HS-5 (cell line): ENCODE measurements at places on chromosomes 7 and 10.

- no peak for DNase-seq
Measured at GRCh38 chr7:14842523-14842922, 60.0 kb downstream of the DGKB start.

DNA sequence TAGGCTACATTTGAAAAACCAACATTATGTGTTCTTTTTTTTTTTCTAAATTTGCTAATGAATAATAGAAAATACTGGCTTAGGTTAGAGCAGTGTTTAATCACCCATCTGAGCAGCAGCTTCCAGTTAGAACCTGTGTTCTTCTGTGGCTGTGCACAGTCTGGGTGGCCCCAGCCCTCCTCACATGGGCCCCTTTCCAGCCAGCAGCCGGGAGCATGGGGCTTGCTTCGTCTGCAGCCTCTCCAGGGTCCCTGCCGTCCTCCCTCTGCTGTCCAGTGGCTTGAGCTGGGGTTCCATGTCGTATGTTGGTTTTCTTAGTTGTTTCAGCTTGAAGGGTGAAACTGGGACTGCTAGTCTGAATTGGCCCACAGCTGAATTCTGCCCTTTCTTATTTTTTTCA is 37.3 kb downstream of the BNIP3 start:
- DNase-seq, result no peak

- no peak for DNase-seq
Measured at GRCh38 chr10:103125323-103126267, 67.5 kb downstream of the NT5C2 start.

DNA sequence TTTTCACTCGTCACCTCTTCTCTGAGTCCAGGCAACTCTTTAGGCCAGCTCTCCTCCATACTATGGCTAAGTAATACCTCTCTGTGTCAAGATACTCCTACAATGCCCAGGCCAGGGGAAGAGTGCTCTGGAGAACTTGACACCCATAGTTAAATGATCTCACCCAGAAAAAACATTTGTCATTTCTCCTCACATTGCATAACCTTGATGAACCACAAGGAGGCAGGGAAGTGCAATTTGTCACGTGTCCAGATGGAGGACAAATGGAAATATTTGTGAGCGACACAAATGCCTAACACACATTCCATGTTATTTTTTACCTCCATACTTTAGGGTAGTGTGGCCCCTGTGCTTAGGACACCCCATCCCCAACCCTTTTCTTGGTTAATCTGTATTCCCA is 78.3 kb downstream of the HTR7 start:
- DNase-seq, result no peak

DNA sequence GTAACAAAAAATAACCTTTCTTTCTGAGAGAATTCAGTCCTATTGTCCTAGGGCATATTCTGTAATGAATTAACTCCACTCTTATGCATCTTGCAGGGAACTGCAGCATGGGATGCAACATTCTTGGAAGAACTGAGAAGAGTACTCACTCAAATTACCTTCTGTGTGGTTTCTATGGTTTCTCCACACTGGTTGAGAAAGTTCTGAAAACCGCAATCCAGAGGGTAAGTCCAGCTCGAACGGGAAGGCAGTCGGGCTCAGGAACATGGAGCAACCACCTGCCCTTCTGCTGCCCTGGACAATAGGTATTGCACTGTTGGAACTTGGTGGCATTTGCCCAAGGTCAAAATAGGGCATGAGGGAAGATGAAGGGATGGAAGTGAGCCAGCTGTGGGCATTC is 59.6 kb upstream of the CDK13 start:
- DNase-seq, result no peak

GRCh38 chr7:131164025-131164925 is 163.4 kb upstream of the MKLN1 start:
- DNase-seq, result peak; percentile 86
